ENCODE measurements at places on chromosomes 5 and 9. TPM values are rescaled to one million over a fixed set of nuclear protein-coding genes. Genes with fewer than 3 reads are reported as not detected.

SPINK7 gene
- not detected for total RNA-seq

PSMB7 gene
- 167 TPM for total RNA-seq

SPINK1 gene
- total RNA-seq = not detected

ADAMTS13 gene
- 0.65 TPM for total RNA-seq

Measured in dermis lymphatic vessel endothelial cell (primary cell).